NCI-H2227 treated with DMSO at 0.1 percent for 48 hours (cell line): ENCODE measurements at places on chromosomes 4 and X.

DNA sequence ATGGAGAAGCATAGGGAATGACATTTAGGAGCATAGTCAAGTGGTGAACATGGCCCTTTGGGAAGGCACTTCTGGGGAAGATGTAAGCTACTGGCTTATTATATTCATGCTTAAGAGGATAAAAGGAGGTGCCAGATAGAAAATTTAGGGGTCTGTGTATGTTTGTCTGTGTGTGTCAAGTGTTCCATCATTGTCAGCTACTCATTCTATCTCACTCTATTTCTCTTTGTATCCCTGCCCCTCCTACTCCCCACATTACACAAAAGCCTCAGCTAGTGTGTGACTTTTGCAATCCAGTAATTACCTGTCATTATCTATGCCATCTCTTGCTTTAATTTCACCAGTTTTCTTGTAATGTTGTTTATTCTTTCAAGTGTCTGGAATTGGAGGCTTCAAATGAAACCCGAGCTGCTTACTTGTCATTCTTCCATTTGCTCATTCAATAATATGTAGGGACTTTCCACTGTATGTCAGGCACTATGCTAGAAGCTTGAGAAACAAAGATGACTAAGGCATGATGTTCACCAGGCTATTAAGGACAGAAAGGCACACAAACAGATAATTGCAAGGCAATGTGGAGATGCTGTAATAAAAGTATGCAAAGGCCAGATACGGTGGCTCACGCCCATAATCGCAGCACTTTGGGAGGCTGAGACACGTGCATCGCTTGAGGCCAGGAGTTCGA, 229.8 kb upstream of the TEX13C start:
- DNase-seq, result peak; percentile 94

DNA sequence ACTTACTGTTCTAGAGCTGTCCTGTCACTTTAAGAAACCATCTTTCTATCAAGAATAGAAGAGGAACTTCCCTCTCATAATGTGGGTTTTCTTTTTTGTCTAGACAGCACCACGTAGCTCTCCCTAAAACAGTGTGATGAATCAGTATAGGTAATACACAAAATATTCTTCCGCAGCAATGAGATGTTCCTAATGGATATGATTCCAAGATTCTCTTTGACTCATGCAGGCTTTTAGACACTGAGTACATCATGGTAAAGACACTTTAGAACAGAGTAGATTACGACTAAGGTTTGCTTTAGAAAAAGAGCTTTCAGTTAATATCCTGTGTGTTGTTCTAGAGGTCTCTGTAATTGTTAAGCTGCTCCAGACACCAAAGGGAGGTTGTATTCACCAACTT, 69.8 kb downstream of the PTTG2 start:
- no peak for DNase-seq

DNA sequence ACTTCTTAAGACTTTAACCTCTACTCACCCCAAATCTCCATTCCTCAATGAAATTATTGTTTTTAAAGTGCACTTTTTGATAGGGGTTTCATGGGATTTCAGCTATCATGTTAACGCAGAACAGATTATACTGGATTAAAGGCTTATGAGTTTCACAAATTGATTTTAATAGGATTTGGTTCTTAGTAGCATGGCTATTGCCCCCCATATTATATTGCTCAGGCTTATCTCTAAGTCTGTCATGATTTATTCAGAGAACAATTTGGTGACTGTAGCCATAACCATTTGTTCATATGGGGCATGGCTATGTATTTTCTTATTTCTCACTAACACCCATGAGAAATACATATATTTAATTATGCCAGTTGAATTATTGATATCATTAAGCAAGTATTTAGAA, 57.0 kb downstream of the MND1 start:
- DNase-seq, result no peak

GRCh38 chrX:130100180-130100579, 10.1 kb downstream of the ELF4 start:
- no peak for DNase-seq

GRCh38 chr4:90715242-90715641, 588.0 kb downstream of the CCSER1 start:
- no peak for DNase-seq

DNA sequence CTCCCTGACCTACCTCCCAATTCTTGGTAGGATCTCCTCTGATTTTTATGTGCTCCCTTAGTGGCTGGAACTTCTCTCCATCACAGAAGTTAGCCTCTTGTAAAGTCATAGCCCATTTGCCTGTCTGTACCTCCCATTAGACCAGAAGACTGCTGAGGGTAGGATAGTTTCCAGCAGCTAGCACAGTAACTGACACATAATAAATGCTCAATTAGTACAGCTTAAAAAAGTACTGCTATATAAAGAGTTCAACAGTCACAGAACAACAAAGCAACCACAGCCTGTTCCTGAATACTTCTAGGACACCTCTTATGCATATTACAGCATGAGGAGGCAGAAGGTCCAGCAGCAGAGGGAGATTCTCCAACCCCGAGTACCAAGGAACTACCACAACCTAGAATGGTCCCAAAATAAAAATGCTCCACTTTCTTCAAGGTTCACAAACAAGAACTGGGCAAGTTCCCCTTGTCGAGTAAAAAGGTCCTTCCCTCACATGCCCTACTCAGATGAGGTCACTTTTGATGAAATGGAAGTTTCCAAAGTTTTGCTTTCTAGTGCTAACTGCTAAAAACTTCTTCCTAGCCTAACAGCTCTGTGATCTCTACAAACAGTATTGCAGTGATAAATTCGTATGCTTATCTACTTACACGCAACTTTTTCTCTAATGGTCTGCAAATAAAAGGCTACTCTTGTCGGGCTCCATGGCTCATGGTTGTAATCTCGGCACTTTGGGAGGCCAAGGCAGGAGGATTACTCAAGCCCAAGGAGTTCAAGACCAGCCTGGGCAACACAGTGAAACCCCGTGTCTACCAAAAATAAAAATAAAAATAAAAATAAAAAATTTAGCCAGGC, 12.8 kb downstream of the MECP2 start:
- no peak for DNase-seq

DNA sequence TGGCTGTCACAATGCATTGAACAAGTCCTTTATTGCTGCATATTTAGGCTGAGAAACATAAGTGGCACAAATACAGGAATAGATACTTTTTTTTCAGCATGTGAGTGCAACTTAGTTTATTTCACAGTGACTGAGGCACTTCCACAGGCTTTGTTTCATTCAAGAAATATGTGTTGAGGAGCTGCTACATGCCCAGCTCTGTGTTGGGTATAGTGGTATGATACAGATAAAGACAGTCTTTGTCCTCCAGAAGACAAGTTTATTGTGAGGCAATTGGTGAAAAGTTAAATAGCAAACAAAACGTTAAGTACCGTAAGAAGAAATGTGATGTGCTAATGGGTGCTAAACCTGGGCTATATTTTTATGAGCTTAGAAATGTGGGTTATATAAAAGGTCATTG, 186.4 kb downstream of the SPRY1 start:
- no peak for DNase-seq

- no peak for DNase-seq
Observed at GRCh38 chrX:2848871-2849301, 20.2 kb downstream of the GYG2 start.

- DNase-seq, result no peak
Observed at GRCh38 chr4:87624698-87625097, 16.4 kb downstream of the DSPP start.

DNA sequence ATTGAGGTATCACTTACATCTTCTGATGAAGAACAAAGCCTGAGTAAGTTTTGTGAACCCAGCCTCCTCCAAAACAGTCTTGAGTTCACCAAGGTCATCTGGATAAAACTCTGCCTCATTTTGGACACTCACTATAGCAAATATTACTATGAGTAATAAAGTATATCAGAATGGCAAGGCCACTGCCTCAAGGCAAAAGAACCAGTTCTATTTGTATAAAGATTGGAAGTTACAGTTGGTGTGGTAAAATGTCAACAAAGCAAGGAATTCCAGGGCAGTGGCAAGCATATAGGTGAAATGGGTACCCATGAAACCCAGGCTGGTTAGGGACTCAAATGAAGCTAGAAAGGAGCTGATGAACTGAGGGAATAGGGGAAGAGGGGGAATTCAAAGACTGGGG, 2.4 kb upstream of the ARHGEF6 start:
- DNase-seq, result no peak

DNA sequence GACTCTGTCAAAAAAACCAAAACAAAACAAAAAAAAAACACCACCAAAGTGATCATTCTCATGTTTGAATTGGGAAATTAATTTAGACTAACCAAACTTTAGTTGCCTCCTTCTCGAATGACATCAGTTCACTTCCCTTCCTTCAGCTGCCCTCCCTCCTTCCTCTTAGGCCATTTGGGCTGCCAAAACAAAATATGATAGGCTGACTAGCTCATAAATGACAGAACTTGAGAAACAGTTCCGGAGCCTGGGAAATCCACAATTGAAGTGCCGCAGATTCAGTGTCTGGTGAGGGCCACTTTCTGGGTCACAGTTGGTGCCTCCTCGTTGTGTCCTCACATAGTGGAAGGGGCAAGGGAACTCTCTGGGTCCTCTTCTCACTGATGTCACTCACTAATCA, 16.1 kb upstream of the WAS start:
- DNase-seq, result no peak

GRCh38 chrX:130826249-130826648, 76.8 kb downstream of the ENOX2 start:
- peak; percentile 83 for DNase-seq

- DNase-seq, result no peak
Observed at GRCh38 chr4:147916351-147916750, 184.5 kb downstream of the ARHGAP10 start.

DNA sequence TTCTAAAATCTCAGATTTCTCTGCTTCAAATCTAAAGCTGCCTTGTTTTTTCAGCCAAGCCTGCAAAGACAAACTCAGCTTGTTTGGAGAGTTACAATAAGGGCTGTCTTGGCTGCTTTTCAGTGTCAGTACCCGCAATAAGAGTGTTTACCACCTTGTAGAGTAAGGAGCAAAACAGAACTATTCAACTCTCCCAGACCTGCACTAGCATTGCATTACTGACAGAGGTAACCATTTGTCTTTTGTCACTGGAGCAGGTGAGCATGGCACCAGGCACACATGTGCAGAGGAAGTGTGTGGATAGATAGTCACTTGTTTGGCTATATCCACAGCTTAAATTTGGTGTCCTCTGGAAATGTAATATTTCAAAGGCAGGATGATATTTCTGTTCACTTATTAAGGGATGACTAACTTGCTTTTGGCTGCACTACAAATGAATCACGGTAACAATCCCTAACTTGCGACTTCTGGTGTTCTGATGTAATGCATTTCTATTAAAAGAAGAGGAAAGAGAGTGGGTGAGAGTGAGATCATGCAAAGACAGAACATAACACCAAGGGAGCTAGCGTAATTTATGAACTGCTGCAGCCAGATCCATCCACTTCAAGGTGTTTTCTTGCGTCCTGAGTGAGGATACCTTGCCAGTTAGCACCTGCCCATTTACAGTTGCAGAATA, 38.6 kb downstream of the PTCHD1 start:
- DNase-seq, result no peak

GRCh38 chr4:3461515-3462291, 1.4 kb upstream of the DOK7 start:
- DNase-seq, result no peak

- no peak for DNase-seq
Observed at GRCh38 chr4:172157946-172158345, 344.7 kb downstream of the GALNTL6 start.

GRCh38 chrX:9940421-9940820, 26.7 kb upstream of the CLDN34 start:
- no peak for DNase-seq

DNA sequence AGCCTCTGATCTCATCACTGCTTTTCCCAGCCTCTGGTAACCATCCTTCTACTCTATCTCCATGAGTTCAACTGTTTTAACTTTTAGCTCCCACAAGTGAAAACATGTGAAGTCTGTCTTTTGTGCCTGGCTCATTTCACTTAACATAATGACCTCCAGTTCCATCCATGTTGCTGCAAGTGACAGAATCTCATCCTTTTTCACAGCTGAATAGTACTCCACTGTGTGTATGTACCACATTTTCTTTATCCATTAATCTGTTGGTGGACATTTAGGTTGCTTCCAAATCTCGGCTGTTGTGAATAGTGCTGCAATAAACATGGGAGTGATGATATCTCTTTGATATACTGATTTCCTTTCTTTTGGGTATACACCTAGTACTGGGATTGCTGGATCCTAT, 109.5 kb downstream of the FRYL start:
- DNase-seq, result no peak
